ENCODE measurements at places on chromosomes 3 and 15.

- DNase-seq = peak; percentile 64
Observed at GRCh38 chr3:72960812-72961518, 35.6 kb upstream of the PPP4R2 start.

GRCh38 chr3:166900866-166901577 lies 479.1 kb downstream of the ZBBX start:
- no peak for DNase-seq

DNA sequence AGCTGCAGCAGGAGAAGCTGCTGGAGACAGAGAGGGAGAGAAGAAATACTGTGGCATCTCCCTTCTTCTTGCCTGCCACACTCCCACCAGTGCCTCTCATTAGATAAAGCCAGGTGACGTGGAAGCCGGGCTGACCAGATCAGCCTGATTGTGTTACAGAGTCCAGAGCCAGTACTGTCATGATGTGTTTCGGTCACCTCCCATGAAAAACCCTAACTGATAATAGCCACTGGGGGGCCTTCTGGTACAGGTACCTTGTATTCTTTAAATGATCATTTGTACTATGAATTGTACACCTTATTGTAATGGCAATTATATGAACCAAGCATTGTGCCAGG lies 125.8 kb upstream of the TMEM108 start:
- DNase-seq = no peak

- no peak for DNase-seq
Observed at GRCh38 chr3:163587342-163587741, 1491.0 kb downstream of the SI start.

DNA sequence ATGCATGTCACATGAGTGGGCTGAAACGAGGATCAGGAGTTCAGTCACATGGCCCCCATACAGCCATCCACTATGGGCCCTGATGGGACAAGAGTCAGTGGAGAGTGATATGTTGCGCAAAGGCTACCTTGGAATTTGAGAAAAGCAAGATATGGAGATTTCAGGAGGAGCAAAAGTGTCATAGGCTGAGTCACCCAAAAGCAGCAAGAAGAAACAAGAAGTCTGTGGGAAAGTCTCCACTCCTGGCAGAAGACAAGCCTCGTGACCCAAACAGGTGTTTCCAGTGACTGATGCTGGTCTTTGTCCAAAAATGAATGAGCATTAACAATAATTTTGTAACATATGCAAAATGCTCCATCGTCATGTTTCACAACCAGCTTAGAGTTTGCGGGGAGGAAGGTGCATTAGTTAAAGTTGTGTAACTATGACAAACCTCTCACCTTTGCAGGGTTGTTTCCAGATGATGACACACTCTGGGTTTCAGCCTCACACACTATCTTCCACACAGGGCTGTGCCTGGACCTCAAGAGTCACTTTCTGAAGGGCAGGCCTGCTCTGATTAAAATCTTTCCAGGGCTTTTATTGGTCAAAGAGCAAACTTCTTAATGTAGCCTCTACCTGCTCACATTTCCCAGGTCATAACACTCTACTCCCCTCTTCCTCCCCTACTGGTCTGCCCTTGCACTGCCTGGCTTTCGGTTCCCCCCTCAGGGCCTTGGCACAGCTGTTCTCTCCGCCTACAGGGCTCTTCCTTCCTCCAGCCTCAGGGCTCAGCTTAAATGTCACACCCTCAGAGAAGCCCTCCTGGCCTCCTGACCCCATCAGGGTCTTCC lies 3.9 kb upstream of the DNASE1L3 start:
- DNase-seq = peak; percentile 55

GRCh38 chr3:154976072-154976983 lies 103.8 kb upstream of the MME start:
- no peak for DNase-seq

DNA sequence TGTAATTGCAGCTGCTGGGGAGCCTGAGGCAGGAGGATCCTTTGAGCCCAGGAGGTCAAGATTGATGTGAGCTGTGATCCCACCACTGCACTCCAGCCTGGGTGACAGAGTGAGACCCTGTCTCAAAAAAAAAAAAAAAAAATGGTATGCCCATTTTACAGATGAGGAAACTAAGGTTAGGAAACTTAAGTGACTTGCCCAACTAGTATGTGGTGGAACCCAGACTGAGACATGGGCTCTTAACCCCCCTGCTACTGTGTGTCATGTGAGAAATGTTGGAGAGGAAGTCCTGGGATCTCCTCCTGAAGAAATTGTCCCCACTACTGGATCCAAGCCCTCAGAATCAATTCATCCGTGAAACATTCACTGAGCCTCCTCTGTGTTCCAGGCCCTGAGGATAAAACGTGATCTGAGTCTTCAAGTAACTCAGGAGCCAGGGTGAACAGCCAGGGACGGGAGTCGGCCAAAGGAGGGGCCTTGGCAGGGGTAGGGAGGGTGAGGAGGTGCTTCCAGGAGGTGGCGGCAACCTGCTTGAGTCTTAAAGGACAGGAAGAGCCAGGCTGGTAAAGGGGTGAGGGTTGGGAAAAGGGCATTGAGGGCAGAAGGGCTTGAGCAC lies 19.6 kb upstream of the RNU6-1 start:
- no peak for DNase-seq

- no peak for DNase-seq
Observed at GRCh38 chr3:107239703-107240102, 137.5 kb upstream of the CCDC54 start.

DNA sequence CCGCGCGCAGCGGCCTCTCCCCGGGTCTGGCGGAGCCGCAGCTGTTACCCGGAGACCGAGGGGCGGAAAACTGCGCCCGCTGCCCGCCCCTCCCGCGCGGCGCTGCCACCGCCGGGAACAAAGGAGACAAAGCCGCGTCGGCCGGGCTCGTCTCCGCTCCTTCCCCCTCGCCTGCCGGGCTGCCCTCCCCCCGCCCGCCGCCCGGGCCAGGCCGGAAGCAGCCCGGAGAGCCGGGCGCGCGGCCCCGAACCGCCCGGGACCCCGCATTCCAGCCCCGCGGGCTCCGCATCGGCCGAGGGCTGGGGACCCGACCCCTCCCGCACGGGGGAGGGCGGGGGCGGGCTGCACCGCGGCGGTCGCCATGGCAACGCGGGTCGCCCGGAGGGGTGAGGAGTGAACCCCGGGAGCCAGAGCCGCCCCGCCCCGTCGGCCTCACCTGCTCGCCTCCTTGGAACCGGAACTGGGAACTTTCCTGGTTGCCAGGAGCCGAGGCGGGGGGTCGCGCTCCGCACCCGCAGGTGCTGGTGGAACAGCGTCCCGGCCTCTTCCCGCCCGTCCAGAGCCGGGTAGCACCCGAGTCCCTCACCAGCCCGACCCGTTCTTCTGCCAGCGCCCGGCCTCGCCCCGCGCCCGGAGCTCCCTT lies 448 bp downstream of the PLXNB1 start:
- DNase-seq = peak; percentile 69

DNA sequence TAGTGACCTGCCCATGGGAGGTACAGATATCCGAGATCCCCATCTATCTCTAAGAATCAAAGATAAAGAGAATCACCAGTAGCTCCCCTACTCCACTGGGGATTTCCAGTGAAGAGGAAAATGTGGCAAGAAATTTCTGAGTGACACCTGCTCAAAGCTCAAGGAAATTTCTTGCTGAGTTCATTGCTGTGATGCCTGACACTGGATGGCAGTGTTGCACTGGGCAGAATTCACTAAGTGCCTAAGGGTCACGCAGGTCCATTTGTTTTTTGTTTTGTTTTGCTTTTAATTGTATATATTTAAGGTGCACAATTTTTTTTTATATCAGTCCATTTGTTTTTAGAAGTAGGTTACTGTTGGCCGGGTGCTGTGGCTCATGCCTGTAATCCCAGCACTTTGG lies 109.5 kb upstream of the KCNAB1 start:
- DNase-seq = peak; percentile 34

DNA sequence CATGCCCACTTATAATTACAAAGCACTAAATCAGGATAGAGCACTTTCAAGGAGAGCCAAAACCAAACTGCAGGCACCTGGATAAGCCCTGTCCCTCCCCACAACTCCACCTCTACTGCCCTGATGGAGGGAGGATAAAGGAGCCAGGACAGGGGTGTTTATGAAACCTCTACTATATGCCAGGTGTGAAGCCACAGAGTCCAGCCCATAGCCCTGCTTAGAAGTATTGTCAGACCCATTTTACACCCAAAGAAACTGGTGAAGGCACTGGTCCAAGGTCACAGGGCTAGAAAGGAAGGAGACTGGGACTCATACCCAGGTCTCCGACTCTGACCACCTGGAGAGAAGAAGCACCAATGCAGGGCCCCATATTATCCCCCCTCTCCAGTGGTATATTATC lies 48.7 kb downstream of the SH3BP5 start:
- DNase-seq = no peak

GRCh38 chr3:129558081-129558771 lies 15.3 kb downstream of the H1-8 start:
- DNase-seq = peak; percentile 47

DNA sequence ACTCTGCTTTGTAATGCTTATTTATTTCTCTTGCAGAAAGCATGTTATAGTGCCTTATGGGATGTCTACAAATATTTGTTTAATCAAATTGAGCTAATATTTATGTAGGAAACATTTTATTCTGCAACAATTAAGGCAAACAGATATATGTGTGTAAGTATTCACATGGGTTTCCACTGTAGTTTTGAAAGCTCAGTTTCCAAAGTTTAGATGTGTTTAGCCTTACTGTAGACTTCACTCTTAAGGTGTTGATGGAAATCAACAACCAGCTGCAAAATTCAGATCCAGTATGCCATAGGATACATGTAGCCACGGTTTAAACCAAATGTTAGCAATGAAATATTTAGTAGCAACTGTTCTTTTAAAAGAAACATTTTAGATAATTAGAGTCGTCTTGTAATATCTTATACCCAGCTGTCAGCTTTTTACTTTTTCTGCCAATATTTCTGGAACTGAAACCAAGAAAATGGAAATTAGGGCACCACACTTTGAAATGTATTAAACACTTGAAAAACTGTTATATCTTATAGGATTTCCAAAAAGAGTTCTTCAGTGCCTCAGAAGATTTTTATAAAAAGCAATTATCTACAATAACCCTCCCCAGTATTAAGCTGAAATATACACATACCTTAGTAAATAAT lies 18.5 kb downstream of the PIK3CA start:
- DNase-seq = no peak

DNA sequence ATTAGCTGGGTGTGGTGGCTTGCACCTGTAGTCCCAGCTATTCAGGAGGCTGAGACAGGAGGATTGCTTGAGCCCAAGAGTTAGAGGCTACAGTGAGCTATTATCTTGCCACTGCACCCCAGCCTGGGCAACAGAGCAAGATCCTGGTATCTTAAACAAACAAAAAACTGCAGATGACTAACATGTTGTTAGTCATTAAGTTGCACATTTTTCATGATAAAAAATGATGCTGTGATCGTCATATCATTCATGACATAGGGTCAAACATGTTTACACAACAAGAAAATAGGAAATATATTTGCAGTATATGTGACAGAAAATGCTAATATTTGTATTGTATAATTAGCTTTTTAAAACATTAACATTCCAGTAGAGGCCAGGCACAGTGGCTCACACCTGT lies 20.2 kb upstream of the DAPK2 start:
- DNase-seq = no peak

DNA sequence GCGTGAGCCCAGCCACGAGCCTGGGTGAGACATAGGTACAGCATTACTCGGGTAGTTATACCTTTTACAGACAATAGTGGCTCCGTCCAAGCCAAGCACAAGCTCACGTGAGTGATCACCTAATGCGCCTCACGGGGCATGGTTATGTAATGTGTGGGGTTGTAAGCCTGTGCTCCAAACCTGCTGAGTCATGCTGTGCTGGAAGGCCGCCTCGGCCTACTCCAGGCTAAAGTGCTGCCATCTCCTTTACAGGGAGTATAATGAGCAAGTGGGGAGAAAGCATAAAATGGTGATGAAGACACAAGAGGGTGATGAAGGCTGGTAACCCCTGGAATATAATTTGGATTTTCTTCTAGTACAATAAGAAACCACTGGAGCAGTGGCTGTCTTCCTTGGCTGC lies 175.8 kb upstream of the STT3B start:
- no peak for DNase-seq

DNA sequence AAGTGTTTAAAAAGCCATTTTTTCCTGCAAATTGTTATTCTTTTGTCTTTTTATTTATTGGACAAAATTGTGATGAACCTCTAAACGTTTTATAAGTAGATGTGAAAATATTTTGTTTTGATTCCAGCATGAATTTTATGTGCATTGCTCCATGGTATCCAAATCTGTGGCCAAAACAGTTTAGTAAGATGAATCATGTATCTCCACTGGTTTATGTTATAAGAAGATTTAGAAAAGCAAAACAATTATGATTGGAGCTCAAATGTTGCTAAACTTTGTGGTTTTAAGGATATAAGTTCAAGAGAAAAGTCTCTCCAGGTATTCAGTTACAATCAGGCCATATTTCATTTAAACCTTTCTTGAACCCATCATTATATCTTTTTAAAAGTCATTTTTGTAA lies 80.9 kb downstream of the NECTIN3 start:
- no peak for DNase-seq

GRCh38 chr3:58274027-58274614 lies 31.9 kb upstream of the RPP14 start:
- DNase-seq = no peak

Data from myocyte (in vitro differentiated cells).